Neuronal stem cell (in vitro differentiated cells): ENCODE measurements at places on chromosomes 12 and 14.

GRCh38 chr12:40874868-40875267 is 182.6 kb downstream of the CNTN1 start:
- DNase-seq = no peak

DNA sequence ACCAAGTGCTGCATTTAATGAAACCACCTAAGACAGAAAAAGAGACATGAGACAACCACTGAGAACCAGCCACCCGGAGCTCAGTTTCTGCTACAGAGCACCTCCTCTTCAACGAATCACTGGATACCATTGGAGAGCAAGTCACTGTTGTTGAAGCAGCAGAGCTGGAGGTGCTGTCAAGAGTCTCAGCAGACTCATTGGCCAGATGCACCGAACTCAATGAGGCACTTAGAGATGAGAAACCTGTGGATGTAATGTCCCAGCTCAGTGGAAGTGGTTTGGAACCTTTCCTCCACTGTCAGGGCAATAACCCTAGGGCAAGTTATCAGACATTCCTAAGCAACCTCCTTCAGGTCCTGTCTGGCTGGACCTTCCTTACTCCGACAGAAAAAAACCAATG is 13.1 kb downstream of the NPC2 start:
- no peak for DNase-seq

DNA sequence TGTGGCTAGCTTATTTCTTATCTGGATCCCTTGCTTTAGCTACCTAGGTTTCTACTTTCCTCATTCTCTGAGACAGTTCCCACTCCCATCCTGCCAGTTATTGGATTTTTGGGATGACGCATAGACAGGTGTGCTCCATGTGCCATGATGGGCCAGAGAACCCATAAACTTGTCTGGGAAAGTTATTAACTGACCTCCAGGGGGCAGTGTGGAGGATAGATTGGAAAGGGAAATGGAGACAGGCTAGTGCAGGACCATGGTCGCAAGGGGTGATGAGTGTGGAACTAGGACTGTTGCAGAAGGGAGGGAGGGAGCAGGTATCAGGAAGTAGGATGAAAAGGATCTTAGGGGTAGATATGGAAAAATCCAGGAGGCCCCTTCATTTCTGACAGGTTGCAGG is 80.3 kb downstream of the ESRRB start:
- peak; percentile 46 for DNase-seq

GRCh38 chr12:106436164-106436563 is 78.6 kb downstream of the POLR3B start:
- no peak for DNase-seq

- DNase-seq = no peak
These were observed 11.3 kb upstream of the USP15 start for GRCh38 chr12:62248873-62249272.
